Astrocyte of the cerebellum (primary cell): ENCODE measurements at places on chromosomes 2 and 18.

- no peak for DNase-seq
These were observed 94.8 kb downstream of the GFPT1 start for GRCh38 chr2:69292256-69292655.

- DNase-seq: no peak
These were observed 4.9 kb downstream of the TTL start for GRCh38 chr2:112486895-112487294.

- DNase-seq: no peak
These were observed 112.6 kb downstream of the COPS8 start for GRCh38 chr2:237198164-237198855.

DNA sequence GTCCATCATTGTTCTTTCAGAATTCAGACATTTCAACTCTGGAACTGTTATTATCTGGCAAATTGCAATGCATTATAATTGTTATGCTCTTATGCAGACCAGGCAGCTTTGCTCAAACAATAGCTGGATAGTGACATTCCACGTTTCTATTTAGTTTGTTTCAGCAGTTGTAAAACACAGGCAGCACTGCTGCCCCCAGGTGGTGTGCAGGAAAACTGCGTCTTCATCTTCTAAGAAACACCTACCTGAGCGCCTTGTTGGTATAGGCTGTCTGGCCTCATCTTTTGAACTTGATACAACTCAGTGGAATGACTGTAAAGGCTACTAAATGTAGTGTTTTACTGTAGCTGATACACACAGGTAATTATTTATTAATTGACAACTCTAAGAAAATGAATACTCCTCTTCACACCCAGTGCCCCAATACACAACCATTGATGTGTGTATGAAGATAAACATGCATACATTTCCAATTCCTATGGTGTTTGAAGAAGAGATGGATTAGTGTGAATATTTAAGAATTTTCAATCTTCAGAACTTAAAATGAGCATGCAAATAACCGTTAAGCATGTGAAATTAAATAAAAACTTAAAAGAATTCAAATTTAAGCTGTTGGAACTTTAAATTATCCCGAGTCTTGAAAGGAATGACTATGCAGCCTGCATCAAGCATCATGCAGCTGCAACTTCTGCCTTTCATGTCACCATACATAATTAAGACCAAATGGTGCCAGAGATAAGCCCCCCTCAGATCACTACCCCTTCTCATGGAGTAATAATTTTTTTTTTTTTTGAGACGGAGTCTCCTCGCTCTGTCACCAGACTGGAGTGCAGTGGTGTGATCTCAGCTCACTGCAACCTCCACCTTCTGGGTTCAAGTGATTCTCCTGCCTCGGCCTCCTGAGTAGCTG, 85.6 kb downstream of the CD8B2 start:
- DNase-seq: no peak

GRCh38 chr2:53715568-53715967, 52.0 kb upstream of the CHAC2 start:
- peak; percentile 1 for DNase-seq
